Activated CD4-positive, alpha-beta T cell treated with anti-CD3 and anti-CD28 coated beads, Interleukin-2, amount 50 U/mL, for 24 hours (primary cell): ENCODE measurements at places on chromosomes 1 and 21.

GRCh38 chr1:70353601-70354331, 756 bp downstream of the ANKRD13C start:
- no peak for DNase-seq

GRCh38 chr1:11874258-11874562, 15.5 kb upstream of the NPPB start:
- no peak for DNase-seq

GRCh38 chr1:151472856-151473731, 13.8 kb upstream of the POGZ start:
- no peak for DNase-seq

GRCh38 chr1:36693603-36694002, 210.9 kb upstream of the CSF3R start:
- no peak for DNase-seq

DNA sequence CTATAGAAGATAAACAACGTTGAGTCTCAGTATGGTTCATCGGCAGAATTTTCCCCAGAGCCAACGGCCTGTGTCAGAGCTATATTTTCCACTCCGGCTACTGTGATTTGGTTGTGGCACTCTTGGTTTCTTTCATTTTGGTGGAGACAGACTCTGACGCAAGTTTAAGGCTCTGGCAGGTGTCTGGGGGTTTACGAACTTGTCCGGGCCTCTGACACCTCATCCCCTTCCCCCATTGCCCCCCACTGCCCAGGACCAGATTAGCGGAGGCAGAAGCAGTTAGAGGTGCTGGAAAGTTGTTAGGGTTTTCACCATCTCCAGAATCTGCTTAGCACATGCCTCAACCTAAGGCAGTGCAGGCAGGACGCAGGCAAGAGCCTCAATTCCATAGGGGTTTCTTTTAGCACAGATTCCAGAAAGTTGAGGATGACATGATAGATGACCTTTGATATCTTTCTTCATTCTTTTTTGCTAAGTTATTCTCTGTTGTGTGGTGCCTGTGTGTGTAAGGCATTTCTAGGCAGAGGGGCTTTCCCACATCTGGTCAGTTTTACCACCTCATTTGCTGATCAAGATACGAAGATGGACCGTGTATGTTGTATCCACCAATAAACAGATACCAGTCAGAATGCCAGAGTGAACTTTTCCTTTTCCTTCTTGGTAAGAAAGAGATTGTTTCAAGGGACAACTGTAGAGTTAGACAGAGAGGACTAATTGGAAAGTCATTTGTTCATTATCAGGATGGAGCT, 18.4 kb upstream of the IL10 start:
- DNase-seq, result no peak

DNA sequence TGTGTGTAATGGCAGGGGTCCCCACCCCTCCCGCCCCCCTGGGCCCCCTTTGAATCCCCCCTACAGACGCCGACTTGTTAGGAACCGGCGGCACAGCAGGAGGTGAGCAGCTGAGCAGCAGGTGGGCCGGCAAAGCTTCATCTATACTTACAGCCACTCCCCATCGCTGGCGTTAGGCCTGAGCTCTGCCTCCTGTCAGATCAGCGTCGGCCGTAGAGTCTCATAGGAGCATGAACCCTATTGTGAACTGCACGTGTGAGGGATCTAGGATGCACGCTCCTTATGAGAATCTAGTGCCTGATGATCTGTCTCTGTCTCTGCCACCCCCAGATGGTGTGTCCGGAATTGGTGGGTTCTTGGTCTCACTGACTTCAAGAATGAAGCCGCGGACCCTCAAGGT, 14.9 kb upstream of the VPS26C start:
- DNase-seq, result no peak

DNA sequence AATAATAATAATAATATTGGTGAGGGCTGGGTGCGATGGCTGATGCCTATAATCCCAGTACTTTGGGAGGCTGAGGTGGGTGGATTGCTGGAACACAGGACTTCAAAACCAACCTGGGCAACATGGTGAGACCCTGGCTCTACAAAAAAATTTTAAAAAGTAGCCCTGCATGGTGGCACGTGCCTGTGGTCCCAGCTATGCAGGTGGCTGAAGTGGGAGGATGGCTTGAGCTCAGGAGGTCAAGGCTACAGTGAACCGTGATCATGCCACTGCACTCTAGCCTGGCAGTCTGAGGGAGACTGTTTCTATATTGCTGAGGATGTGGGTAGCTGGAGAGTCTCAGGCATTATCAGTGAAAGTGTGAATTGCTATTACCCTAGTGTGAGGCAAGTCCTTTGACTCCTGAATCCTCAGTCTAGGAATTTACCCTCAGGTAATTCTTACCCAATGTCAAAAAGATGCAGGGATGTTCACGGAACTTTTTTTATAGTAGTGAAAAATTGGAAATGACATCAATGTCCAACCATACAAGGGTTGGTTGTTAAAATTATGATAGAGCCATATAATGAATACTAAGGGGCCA, 61.8 kb upstream of the RPL11 start:
- DNase-seq, result no peak

- DNase-seq, result no peak
Measured at GRCh38 chr1:1262071-1262470, 11.6 kb downstream of the UBE2J2 start.

- DNase-seq, result no peak
Measured at GRCh38 chr1:9658199-9658598, 6.7 kb downstream of the PIK3CD start.

- no peak for DNase-seq
Measured at GRCh38 chr21:35198565-35198964, 149.5 kb upstream of the RUNX1 start.

DNA sequence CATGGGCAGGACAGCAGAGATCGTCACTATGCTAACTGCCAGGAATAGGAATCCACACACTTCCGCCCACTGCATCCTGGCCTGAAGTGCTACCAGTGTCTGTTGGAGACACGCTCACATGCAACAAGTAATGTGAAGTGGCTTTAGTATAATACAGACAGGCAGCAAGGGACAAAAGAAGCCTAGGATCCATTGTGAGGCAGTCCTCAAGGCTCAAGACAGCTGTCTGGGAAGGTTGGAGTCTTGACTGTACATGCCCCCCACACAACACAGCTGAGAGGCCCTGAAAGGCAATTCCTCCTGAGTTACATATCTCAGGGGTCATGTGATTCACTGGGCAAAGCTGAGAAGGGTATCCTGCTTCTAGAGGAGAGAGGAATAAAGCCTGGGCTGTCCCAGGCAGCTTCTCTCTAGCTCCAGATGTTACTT, 39.9 kb upstream of the CD1D start:
- no peak for DNase-seq

DNA sequence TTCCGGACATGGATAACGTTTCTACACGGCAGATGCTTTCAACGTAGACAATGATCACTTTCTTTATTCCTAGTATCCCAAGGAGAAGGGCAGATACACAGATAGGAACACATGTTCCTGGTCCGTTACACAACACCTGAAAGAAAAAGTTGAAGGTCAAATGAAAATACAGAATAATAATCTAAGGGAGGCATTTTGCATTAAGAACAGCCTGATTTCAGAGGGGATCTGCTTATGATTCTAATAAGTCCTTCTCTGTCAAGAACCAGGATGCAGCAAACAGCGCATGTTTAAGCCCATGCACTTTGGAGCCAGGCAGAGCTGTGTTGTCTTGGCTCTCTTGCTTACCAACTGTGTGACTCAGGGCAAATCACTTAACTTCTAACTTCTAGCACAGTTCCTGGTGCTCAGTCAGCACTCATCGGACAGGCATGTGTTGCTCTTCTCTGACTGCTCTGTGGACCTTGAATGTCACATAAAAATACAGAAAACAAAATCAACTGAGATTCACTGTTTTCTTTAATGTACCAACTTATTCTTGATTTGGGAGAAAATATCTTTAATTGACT, 56.3 kb upstream of the CNN3 start:
- DNase-seq, result no peak

GRCh38 chr21:35840197-35840799, 220.0 kb downstream of the SETD4 start:
- peak; percentile 52 for DNase-seq

DNA sequence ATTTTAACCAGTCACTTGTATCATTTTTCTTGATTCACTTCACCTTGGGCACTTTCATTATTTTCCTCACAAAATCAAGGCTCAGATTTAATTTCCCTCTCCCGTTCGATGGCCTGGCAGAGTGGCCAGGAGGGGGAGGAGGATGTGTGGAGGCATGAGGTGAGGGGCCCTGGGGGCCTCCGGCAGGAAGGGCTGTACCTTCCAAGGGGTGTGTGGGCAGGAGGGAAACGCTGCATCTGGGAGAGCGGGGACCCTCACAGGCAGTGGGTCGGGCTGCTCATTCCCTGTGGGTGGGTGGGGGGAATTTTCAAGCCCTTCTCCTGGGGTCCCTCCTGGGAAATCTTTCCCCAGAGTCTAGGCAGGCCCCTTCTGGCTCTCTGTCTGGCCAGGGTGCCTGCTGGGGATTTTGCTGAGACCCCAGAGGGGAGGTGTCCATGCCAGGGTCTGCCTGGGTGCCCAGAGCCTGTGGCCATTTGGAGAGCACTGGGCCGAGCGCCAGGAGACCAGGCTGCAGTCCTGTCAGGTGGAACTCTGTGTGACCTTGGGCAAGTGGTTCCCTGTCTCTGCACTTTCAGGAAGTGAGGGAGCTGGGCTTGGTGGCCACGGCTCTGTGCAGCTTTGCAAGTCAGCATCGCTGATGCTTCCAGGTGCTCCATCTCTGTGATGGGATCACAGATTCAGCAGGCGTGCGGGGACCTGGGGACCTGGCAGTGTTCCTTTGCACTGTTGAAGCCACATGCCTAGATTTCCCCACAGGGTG, 81.9 kb upstream of the C1orf174 start:
- DNase-seq, result no peak

DNA sequence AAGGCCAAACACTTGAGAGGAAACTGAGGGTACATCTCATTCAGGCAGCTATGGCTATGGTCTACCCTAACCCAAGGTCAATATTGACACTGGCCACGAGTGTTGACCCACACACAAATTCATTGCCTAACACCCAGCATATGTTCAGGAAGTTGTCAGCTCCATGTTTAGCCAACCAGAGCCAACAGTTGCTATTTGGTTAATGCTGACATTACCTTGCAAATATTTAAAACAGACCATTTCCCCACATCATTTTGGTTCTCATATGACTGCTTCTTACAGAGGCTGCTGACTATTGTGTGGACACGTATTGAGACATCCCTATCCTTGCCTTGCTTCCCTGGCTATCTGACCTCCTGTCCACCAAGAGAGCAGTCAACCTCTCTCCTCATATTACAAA, 97.3 kb downstream of the LMX1A start:
- no peak for DNase-seq

DNA sequence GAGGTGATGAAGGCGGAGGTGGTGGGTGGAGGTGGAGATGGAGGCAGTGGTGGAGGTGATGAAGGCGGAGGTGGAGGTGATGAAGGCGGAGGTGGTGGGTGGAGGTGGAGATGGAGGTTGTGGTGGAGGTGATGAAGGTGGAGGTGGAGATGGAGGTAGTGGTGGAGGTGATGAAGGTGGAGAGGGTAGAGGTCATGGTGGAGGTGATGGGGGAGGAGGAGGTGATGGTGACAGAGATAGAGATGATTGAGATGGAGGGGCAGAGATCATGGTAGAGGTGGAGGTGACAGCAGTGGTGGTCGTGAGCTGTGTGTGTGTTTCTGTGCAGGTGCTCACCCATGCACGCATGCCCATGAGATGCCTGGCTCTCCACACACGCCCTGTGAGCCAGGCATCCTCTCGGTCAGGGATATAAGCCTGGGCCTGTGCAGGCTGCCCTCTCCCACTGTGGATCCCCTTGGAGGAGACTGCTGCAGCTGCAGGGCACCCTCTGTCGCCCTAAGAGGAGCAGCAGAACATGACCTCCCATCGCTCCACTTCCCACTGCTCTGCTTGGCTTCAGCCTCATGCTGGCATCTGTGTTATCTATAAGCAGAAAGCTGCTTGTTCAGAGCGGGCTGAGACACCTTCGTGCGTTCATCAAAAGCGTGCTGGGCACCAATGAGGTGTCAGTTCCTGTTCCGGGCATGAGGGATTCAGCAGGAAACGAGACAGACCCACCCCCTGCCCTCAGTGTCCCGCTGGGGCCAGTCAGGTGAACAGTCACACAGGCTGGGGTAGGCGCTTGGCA, 20.5 kb upstream of the NPHP4 start:
- DNase-seq, result no peak

- DNase-seq, result no peak
Measured at GRCh38 chr1:164611754-164612642, 53.0 kb downstream of the PBX1 start.

DNA sequence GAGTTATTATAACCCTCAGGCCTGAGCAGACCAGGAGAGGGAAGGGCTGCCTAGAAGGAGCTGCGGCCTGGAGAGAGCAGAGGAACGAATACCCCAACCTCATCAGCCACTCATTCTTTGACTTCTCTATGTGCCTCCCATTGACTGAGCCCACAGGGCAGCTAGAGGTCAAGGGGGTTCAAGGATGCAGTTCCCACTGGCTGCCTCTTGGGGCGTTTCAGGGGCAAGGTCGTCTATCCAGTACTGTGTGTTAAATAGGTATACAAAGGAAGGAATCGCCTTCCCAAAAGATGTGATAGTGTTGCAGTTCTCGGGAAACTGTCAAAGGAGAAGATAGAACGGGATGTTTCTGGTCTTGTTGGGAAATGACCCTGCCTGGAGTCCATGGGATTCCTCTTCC, 250.6 kb downstream of the PRDM2 start:
- no peak for DNase-seq

GRCh38 chr1:164618202-164618564, 59.2 kb downstream of the PBX1 start:
- DNase-seq, result no peak

GRCh38 chr1:22376546-22376945, 75.1 kb upstream of the ZBTB40 start:
- DNase-seq, result no peak

GRCh38 chr1:32474954-32475353, 10.1 kb downstream of the ZBTB8B start:
- DNase-seq, result no peak

DNA sequence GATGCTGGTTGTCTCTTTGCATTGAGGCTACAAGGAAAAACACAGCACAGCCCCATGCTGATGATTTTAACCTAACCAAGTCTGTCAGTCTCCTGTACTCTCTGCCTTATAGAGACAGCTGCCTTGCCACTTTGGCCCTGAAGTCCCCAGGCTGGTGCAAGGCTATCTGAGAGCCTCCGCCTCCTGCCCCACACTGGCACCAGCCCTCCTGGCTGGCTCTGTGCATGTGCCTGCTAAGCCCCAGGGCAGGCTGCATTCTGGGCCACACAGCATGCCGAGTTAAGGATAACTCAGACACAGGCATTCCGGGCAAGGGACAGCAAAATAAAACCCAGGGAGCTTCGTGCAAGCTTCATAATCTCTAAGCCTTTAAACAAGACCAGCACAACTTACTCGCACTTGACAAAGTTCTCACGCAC, 910 bp downstream of the RUNX1 start:
- no peak for DNase-seq

GRCh38 chr1:165738794-165739193, 29.9 kb downstream of the TMCO1 start:
- no peak for DNase-seq

GRCh38 chr1:247198781-247199180, 27.0 kb upstream of the ZNF124 start:
- DNase-seq, result no peak

DNA sequence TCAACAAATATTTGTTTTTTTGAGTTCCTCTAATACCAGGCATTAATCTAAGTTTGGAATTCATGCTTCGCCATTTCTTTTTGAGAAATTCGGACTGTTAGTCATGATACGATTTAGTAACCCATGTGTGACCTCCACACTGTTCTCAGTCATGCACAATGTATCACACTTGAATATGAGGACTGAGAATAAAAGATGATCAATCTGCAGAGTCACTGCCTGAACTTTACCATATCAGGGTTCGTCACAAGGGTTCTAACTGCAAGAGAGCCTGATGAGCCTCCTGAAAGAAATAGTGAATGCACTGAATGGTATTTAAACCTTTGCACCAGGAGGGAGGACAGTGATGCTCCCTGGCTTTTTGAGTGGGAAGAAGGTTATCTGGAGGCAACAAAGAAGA, 10.9 kb upstream of the FASLG start:
- DNase-seq, result no peak
